ENCODE measurements at places on chromosomes 5 and 9. TPM values are rescaled to one million over a fixed set of nuclear protein-coding genes. Genes with fewer than 3 reads are reported as not detected.

CSF2 gene
- not detected for total RNA-seq

KIAA0825 gene
- 5.9 TPM for total RNA-seq

IL13 gene
- not detected for total RNA-seq

PLEKHG4B gene
- 9.5 TPM for total RNA-seq

KIF20A gene
- total RNA-seq, result 0.83 TPM

Data from ureter (tissue), 1 donor.